A549 treated with Mapracorat at 1 μM for 4 hours (cell line): ENCODE measurements at places on chromosomes 2 and 18. TPM values are rescaled to one million over a fixed set of nuclear protein-coding genes. Genes with fewer than 3 reads are reported as not detected.

Gene SAG
- total RNA-seq: not detected in 5 replicates

Gene LONRF2
- total RNA-seq: 1.7 to 3.0 TPM (median 2.6 TPM) in 5 replicates

Gene RFX8
- total RNA-seq: not detected in 5 replicates

Gene UGT1A10
- total RNA-seq: 0.06 TPM in 1 of 5 replicates, not detected in the others

Gene KIF5C
- total RNA-seq: 0.30 to 0.77 TPM (median 0.35 TPM) in 5 replicates

Gene FAM237A
- not detected in 5 replicates for total RNA-seq

Gene CCT4
- 300 to 307 TPM (median 303 TPM) in 5 replicates for total RNA-seq

Gene LRP1B
- total RNA-seq: not detected in 5 replicates

Gene RAD51AP2
- total RNA-seq: not detected in 5 replicates

Gene IFT172
- 6.6 to 9.6 TPM (median 7.2 TPM) in 5 replicates for total RNA-seq

Gene RAB6C
- total RNA-seq: not detected in 5 replicates

Gene HSPD1
- total RNA-seq: 567 to 637 TPM (median 602 TPM) in 5 replicates

Gene HRH4
- total RNA-seq: not detected in 5 replicates

Gene C2orf66
- total RNA-seq: 0.07 to 0.14 TPM (median 0.09 TPM) in 3 of 5 replicates, not detected in the others

Gene CD8B2
- not detected in 5 replicates for total RNA-seq

Gene INO80D
- 1.5 to 1.9 TPM (median 1.6 TPM) in 5 replicates for total RNA-seq

Gene ARHGAP28
- total RNA-seq: 0.02 to 0.49 TPM (median 0.12 TPM) in 3 of 5 replicates, not detected in the others

Gene GAD1
- 0.26 to 0.83 TPM (median 0.76 TPM) in 5 replicates for total RNA-seq

Gene TBR1
- total RNA-seq: 0.03 to 0.08 TPM in 2 of 5 replicates, not detected in the others

Gene C2orf80
- total RNA-seq: not detected in 5 replicates

Gene OSBPL6
- 5.0 to 7.4 TPM (median 7.1 TPM) in 5 replicates for total RNA-seq

Gene PPM1G
- total RNA-seq: 153 to 166 TPM (median 156 TPM) in 5 replicates

Gene TCF23
- not detected in 5 replicates for total RNA-seq

Gene GPATCH11
- 7.7 to 11.1 TPM (median 9.6 TPM) in 5 replicates for total RNA-seq

Gene LRRTM4
- not detected in 5 replicates for total RNA-seq

Gene B3GNT7
- total RNA-seq: 1.8 to 2.8 TPM (median 2.4 TPM) in 5 replicates

Gene CFAP65
- total RNA-seq: 0.12 to 0.48 TPM (median 0.29 TPM) in 5 replicates

Gene OTOS
- not detected in 5 replicates for total RNA-seq

Gene GPR75
- 1.4 to 2.2 TPM (median 1.6 TPM) in 5 replicates for total RNA-seq

Gene RMDN2
- 4.0 to 5.3 TPM (median 4.6 TPM) in 5 replicates for total RNA-seq

Gene TXNDC2
- 0.06 to 0.45 TPM (median 0.19 TPM) in 5 replicates for total RNA-seq

Gene MRPS9
- total RNA-seq: 28.8 to 34.6 TPM (median 32.1 TPM) in 5 replicates

Gene CNGA3
- total RNA-seq: 0.06 TPM in 1 of 5 replicates, not detected in the others

Gene FEZ2
- total RNA-seq: 39.3 to 59.1 TPM (median 40.7 TPM) in 5 replicates

Gene SEMA4F
- 9.6 to 15.2 TPM (median 10.2 TPM) in 5 replicates for total RNA-seq

Gene TMSB10
- 9,237 to 10,710 TPM (median 10,051 TPM) in 5 replicates for total RNA-seq

Gene NBAS
- 14.4 to 15.6 TPM (median 14.6 TPM) in 5 replicates for total RNA-seq

Gene MAP3K19
- total RNA-seq: not detected in 5 replicates

Gene LTBP1
- 19.2 to 32.6 TPM (median 29.6 TPM) in 5 replicates for total RNA-seq

Gene LRATD1
- total RNA-seq: 0.05 to 0.08 TPM (median 0.07 TPM) in 4 of 5 replicates, not detected in the other

Gene GALNT5
- 2.0 to 2.2 TPM (median 2.1 TPM) in 5 replicates for total RNA-seq

Gene OR6B2
- total RNA-seq: not detected in 5 replicates

Gene SLC23A3
- 0.59 to 1.1 TPM (median 0.86 TPM) in 5 replicates for total RNA-seq

Gene WNT6
- 0.12 to 0.29 TPM (median 0.19 TPM) in 5 replicates for total RNA-seq

Gene GALNT3
- not detected in 5 replicates for total RNA-seq

Gene TUBA4B
- 0.13 to 0.28 TPM (median 0.18 TPM) in 4 of 5 replicates, not detected in the other for total RNA-seq

Gene ADAM23
- 8.4 to 10.2 TPM (median 9.2 TPM) in 5 replicates for total RNA-seq
